ENCODE measurements at places on chromosomes 3 and 15.

DNA sequence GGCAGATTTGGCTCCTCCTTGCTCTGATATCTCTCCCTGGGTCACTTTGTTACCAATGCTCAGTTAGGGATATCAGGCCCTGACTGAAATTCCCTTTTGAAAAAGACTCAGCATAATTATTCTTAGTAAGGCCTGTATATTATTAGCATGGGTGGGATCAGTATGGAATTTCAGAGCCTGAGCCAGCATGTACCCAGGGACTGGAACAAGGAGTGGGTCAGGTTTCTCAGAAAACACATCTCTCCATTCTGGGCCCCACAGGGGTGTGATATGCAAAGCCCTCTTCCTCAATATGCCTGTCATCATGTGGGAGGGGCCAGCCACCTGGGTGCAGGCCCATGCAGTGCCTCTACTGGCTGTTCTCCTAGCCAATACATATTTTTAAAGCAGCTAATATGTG is 423.2 kb downstream of the EPHB1 start:
- DNase-seq: no peak

DNA sequence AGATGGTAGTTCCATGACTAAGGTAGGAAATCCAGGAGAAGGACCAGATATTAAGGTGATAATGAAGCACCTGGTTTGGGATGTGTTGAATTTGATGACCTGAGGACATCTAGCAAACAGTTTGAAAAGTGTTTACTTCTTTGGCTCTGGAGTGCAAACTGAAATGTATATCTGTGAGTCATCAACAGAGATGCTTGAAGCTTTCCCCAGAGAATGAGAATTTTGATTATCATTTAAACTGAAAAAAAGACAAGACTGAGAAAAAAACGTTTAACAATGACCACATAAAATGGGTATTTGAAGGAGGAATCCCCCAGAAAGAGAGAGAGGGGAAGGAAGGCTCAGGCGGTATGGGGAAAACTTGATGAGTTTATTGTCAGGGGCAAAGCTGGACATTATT is 20.7 kb upstream of the GSK3B start:
- DNase-seq: no peak

DNA sequence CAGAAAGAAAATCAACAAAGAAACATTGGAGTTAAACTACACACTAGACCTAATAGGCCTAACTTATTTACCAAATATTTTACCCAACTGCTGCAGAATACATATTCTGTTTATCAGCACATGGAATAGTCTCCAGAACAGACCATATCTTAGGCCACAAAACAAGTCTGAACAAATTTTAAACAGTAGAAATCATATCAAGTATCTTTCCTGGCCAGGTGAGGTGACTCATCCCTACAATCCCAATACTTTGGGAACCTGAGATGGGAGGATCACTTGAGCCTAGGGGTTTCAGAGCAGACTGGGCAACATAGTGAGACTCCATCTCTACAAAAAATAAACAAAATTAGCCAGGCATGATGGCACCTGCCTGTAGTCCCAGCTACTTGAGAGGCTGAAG is 18.1 kb upstream of the KPNA4 start:
- DNase-seq: no peak

- DNase-seq: no peak
Observed at GRCh38 chr15:38307861-38308641, 55.4 kb downstream of the SPRED1 start.

DNA sequence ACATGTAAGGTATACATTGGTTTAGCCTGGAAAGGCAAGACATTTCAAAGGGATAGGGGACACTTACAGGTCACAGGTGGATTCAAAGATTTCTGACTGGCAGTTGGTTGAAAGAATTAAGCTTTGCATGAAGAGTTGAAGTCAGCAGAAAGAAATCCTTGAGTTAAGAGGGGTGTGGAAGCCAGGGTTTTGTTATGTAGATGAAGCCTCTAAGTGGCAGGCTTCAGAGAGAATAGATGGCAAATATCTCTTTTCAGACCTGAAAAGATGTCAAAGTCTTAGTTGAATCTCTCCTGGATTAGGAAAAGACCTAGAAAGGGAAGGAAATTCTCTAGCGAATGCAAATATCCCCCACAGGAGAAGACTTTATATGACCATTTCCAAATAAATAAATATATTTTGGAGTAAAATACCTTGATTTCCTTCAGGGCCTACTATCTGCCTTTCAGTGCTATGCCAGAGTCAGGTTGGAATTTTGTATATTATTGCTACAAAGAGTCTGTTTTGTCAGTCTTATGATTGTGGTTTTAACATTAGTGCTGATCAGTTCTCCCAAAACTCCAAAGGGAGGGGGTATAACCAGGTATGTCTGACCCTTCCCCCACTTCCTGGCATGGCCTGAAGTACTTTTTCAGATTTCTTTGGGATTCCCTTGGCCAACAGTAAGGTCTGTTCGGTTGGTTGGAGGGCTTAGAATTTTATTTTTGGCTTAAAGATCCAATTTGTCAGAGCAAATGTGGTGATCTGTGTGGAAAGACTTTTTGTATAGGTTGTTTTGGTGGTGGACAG is 286.4 kb downstream of the LRTM1 start:
- no peak for DNase-seq

DNA sequence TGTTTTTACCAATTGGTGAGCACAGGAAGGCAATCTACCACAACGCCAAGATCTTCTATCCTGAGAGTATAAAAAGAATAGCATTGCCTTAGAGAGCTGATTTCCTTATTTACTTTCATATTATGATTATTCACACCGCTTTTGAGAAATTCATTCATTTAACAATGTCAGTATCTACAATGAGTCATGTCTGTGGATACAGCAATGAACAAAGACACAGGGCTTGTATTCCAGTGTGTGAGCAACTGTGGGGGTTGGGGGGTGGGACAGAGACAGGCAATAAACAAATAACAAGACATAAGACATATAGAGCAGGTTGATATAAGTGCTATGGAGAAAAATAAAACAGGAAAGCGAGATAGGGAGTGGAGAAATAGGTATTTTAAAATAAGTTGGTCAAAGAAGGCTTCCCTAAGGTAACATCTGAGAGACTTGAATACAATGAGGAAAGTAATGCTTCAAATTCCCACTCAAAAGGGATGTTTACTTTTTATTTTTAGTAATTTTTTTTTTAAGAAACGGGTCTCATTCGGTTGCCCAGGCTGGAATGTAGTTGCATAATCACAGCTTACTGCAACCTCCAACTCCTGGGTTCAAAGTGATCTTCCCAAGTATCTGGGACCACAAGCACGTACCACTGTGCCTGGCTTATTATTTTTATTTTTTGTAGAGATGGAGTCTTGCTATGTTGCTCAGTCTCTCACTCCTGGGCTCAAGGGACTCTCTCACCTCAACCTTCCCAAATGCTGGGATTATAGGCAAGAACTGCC is 45.7 kb downstream of the PGBD4 start:
- no peak for DNase-seq

DNA sequence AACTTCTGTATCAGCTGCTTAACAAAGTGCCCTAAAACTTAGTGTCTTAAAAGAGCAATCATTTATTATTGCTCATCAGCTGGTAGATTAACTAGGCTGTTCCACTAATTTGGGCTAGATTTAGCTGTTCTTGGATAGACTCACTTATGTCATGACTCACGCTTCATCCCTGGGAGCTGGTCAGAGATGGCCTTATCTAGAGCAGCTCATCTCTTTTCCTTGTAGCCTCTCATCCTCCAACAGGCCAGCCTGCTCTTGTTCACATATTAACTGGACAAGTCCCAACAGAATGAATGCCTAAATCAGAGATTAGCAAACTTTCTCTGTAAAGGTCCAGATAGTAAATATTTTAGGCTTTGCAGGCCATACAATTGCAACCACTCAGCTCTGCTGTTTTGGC is 66.9 kb upstream of the PLAAT1 start:
- DNase-seq: no peak
